Fibroblast of skin of abdomen (primary cell): ENCODE measurements at places on chromosomes 4 and X.
A peak's percentile ranks its signal among the peaks of the same experiment; 100 is the strongest.

DNA sequence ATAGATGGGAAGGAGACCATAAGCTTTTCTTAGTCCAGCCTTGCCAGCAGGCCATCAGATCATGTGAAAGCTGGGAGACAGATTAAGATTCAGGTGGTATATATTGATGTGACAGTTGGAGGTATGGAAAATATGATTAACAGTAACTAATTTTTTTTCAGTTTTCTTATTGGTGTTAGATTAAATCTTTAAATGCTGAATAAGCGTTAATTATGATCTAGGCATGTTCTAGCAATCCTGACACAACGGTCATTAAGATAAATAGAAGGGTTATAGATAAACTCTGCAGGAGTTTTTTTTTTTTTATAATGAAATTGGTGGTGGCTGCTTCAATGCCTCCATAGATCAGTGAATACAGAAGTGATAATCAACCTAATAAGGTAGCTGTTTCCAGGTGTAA lies 649.5 kb upstream of the TENM3 start:
- DNase-seq = no peak

DNA sequence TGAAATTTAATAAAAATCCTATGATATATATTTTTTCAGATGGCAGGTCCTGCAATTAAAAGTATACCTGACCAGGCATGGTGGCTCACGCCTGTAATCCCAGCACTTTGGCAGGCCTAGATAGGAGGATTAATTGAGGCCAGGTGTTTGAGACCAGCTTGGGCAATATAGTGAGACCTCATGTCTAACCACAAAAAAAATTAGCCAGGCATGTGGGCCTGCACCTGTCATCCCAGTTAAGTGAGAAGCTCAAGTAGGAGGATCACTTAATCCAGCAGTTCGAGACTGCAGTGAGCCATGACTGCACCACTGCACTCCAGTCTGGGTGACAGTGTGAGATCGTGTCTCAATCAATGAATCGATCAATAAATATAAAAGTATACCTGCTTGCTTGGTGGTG lies 2.5 kb downstream of the OCIAD2 start:
- no peak for DNase-seq

GRCh38 chrX:14670819-14671218 lies 141.5 kb downstream of the GLRA2 start:
- DNase-seq = no peak

GRCh38 chr4:188688956-188689355 lies 549.7 kb downstream of the TRIML1 start:
- peak; percentile 76 for DNase-seq

- DNase-seq = no peak
Observed at GRCh38 chr4:159271856-159272255, 169.0 kb downstream of the RAPGEF2 start.

DNA sequence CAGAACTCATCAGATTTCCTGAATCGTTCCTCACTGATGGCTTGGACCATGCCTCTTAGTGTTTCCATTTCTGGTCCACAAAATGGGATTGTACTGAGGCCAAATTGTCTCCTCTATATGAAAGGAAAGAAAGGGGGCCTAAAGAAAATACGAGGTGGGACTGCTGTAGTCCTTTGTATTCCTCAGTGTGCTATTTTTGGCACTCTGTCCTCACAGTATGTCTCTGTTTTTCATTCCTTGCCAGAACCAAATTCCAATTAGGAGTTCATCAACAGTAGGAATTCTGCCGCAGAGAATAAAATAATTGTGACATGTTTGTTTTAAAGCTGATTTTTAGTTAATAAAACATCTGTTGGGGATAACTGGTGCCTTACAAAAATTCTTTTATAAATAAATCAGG lies 515.7 kb downstream of the SMARCA1 start:
- DNase-seq = peak; percentile 0

DNA sequence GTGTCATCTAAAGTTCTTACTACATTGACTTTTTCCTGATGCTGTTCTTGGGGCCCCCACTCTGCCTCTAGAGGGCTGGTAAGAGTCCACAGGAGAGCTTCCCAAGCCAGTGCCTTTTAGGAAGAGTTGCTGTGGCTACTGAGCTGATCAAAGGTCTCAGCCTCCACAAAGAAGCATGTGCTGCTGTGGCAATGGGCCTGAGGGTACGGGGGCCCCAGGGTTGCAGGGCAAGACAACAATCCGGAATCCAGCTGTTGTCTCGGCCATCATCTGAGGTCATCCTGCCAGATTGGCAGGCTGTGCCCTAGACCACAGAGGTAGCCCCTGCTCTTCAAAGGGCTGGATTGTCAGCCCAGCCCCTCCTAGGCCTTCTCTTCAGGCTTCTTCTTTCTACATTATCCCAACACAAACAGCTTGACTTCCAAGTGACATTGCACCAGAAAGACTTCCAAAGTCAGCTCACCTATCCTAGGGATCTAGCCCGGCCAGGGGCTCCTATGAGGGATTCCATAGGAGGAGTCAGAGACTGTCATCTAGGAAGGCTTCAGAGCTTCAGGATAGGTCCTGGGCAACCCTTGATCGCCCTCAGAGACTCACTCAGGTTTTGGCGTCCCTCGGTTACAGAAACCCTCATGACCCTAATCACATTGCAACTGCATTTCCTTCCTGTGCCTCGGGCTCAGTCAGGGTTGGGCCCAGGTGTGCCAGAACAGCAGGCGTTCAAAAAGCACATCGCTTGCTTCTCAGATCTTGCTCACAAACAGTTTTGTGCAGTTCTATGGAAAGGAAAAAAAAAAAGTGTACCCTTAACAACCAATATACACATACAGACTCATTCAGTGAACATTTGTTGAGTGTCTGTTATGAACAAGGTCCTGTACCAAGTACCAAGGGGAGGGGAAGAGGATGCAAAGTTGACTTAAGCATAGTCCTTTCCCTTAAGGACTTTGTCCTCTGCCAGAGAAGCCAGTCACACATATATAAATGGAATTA lies 27.8 kb downstream of the SLC25A5 start:
- DNase-seq = no peak

DNA sequence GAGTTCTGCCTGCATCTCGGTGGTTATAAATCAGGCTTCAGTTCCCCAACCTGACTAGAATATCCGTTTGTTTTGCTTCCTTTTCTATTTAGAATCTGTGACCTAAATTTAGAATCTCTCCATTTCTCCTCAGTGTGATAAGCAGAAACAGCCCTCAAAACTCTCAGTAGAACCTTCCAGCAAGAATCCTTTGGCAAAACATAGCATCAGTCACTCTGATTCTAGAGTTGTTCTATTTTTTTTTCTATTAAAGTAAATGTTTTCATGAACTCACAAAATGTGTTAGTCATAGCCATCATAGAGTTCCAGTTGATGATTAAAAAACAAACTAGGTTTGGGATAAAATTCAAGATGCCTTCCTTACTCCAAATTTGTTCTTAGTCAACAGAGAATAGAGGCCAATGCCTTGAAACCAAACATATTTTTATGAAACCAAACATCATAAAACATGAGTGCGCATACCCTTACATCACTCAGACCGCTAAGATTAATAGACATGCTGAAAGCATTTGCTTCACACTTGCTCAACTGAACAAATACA lies 13.2 kb upstream of the C1QTNF7 start:
- DNase-seq = peak; percentile 74

GRCh38 chr4:155609455-155610059 lies 57.1 kb upstream of the GUCY1A1 start:
- peak; percentile 73 for DNase-seq

DNA sequence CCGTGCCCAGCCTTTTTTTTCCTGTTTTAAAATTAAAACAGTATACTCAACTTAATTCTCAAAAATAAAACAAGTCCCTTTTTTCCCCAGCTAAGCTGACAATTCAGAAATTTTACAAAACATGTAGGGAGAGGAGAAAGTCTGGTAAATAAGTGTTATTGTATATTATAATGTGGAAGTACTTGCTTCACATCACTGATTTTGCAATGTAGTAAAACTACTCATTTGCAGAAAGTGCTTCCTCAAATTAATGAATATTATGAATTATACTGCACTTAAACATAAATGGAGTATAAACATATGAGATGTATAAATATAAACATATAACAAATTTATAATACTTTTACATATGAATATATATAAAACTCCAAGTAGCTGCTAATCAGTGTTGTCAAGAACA lies 11.6 kb upstream of the H2AZ1 start:
- no peak for DNase-seq

DNA sequence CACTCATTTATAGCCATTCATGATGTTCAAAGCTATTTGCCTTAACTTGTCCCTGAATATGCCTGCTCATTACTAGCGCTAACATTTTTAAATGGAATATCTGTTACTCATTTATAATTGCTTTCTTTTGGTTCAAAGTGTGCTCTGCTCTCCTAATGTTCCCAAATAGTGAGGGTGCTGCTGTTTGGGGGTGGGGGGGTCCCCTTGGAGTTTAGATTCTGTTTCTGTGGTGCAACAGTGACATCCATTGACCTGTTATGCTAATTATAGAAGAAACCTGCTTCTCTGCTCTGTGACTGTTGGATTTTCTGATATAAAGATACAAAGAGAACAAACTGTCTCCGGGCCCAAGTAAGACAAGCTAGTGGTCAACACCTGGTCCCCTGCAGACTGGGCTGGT lies 222.4 kb downstream of the SHROOM3 start:
- no peak for DNase-seq

- DNase-seq = no peak
Observed at GRCh38 chr4:11427121-11427996, 1.3 kb downstream of the HS3ST1 start.

DNA sequence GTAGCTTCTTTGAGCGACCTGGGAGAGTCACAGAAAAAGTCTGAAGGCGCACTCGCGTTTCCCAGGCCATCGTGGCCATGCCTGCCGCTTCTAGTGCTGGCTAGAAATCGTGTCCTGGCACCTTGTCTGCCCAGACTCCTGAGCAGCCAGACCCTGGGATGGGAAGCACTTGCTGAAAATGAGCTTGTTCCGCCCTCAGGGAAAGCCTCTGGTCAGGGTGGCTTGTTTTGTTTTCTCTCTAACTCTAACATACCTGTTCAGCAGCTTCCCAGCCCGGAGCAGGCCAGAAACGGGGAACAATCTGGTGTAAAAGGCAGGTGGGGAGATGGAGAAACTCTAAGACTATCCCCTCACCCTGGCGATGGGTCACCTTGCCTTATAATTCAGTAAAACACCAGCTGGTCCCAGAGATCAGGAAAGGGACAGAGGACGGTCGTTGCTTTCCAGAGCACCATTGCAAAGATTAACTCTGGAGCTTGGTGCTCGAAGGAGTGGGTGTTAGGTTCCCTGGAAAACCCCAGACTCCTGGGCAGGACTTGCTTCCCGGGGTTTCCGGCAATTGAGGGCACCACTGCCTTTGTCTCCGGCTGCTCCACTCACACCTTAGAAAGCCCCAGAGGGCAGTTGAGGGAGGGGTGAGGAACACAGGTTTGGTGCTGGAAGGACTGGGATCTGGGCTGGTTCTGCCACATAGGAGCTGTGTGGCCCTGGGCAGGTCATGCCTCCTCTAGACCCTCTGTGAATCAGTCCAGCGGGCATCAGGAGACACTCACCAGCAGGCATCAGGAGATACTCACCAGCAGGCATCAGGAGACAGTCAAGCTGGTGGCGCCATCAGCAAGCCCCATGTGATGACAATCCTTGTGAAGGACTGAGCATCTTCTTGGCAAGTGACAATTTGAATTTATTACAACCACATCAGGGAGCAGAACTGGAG lies 4.5 kb upstream of the SH3TC1 start:
- no peak for DNase-seq

DNA sequence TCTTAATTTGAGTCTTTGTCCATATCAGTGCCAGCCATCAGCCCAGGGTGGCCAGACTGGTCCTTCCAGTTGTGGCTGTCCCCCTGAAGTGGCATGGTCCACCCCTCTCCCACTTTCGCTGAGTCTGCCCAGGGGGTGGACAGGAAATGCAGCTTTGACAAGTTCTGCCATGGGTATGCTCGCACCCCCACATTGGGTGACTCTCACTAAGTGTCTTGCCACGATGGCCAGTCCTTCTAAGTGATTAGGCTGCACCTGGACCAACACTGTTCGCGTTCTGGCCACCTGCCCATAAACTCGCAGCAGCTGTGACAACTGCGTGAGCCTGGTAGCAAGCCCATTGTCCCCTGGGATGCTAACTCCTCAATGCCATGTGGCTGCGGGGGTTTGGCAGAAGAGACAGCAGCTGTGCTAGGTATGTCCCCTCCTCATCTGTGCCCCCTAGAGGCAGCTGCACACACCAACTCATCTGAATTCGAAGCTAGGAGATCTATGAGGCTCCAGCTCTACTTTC lies 10.0 kb upstream of the LNX1 start:
- DNase-seq = peak; percentile 14

DNA sequence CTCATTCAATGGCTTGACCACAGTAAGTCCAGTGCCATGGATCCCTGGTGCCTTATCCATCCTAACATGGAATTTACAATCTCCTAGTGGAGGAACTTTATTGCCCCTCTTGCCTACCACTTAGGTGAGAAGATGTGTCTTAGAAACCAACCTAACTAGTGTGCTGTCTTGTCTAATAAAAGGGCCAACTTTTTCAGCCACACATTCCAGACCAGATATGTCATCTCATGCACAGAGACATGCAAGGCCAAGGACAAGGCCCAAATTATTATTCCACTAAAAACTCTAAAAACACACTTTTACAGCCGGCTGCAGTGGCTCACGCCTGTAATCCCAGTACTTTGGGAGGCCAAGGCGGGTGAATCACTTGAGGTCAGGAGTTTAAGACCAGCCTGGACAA lies 10.6 kb upstream of the PRDX4 start:
- peak; percentile 23 for DNase-seq

GRCh38 chr4:79281566-79282359 lies 44.1 kb downstream of the NAA11 start:
- DNase-seq = no peak

DNA sequence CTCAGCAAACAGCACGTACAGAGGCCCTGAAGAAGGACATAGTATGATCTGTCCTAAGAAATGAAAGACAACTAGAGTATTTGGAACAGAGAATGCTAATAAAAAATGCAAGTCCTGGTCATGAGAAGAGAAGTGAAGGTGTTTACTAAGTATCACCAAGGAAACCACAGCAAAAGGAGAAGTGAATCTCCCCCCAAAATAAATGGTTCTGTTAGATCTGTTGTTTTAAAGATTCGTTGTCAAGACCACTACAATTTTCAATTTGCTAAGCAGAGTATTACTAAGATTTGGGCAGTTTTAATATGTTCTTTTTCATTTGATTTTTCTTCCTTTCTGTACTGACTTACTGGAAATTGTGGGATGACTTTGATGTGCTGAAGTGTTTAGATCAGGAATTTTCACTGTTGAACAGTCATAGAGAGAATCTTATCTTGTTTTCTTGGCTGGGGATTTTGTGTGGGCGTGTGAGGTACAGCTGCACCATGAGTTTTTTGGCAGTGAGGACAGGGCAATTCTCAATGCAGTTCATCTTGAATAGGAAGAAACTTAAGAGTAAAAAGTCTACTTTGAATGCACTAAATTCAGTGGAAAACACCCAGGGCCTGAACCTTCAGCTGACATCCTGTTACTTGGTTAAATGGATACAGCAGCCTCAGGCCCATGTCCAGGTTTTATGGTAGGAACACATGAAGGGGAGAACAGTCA lies 132.2 kb downstream of the STIM2 start:
- peak; percentile 21 for DNase-seq

- no peak for DNase-seq
Observed at GRCh38 chr4:95068818-95069478, 311.2 kb downstream of the BMPR1B start.

GRCh38 chr4:13701937-13702446 lies 74.5 kb upstream of the BOD1L1 start:
- DNase-seq = peak; percentile 53

GRCh38 chr4:21888195-21888976 lies 60.2 kb downstream of the KCNIP4 start:
- peak; percentile 90 for DNase-seq

- peak; percentile 45 for DNase-seq
Observed at GRCh38 chr4:189826657-189827056, 114.0 kb upstream of the FRG1 start.

GRCh38 chr4:188046657-188047056 lies 51.1 kb downstream of the ZFP42 start:
- no peak for DNase-seq
